ENCODE measurements at places on chromosomes 12 and 14. TPM values are rescaled to one million over a fixed set of nuclear protein-coding genes. Genes with fewer than 3 reads are reported as not detected.

PAPLN gene
- 0.22 TPM for total RNA-seq

ZNF705A gene
- total RNA-seq = not detected

DNA sequence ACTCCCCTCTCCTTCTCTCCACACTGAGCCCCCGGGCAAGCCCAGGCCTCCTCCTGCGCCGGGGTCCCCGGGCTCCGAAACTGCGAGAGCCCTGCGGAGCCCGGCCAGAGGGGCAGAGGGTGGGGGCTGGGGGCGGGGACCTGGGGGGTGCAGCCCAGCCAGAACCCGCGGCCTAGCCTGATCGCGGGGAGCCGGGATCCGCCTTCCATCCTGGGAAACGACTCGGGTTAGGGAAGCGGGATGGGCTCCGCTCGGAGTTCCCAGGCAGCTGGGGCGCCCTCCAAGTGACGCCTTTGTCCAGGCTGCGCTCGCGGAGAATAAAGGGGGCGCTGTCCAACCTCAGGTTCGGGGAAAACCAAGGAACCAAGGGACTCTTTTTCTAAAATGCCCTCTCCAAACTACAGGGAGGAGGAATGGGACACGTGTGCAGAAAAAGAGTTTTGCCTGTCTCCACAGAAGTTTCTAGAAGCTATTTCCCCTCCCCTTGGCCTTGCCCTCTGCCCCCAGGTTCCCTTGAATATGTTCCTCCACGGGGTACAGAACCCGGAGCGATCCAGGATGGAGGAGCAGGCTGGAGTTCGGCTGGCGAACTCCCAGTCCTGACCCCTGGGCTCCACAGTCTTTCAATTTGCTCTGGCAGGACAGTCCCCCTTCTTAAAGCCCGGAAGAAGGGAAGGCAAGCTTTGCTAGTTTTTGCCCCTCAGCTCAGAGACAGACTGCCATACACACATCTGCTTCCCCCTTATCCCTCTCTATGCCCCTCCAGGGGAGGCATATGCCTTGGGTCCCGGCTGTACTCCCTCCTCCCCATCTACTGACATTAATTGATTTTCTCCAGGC lies 13.9 kb downstream of the NKX2-1 start:
- DNase-seq = no peak

DNA sequence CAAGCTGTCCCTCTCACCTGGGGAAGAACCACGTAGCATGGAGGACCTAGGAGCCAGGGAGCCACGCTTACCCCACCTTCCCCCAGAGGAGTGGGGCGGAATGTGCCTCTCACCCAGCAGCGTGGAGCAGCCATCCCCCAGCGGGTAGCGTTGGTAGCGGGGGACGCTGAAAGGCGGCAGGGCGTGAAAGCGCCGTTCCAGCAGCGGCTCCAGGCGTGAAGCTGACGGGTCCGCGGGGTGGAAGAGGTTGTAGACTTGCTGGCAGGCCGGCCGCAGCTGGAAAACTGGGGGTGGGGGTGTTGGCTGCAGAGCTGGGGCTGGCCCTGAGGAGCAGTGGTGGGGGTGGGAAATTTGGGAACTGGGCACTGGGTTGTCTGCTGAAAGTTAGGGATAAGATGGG lies 11.9 kb downstream of the ARL6IP4 start:
- DNase-seq = no peak

DNA sequence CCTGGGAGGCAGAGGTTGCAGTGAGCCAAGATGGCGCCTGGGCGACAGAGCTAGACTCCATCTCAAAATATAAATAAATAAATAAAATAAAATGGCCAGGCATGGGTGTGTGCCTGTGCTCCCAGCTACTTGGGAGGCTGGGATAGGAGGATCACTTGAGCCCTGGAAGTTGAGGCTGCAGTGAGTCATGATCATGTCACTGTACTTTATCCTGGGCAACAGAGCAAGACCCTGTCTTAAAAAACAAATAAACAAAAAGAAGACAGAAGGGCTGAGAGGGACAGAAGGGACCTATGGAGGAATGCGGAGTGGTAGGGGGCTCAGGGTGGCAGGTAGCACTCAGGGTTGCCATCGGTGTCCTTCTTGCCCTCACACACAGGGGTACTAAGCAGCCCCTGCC lies 40.8 kb downstream of the PRPF40B start:
- DNase-seq = no peak

KCNH3 gene
- total RNA-seq = not detected
